Stimulated activated CD4-positive, alpha-beta T cell treated with anti-CD3 and anti-CD28 coated beads, TNF-alpha, amount 100 ng/mL, for 4 hours (primary cell): ENCODE measurements at places on chromosomes 7 and 10.
A peak's percentile ranks its signal among the peaks of the same experiment; 100 is the strongest.

GRCh38 chr7:110347081-110347480 lies 743.8 kb upstream of the LRRN3 start:
- DNase-seq: no peak

DNA sequence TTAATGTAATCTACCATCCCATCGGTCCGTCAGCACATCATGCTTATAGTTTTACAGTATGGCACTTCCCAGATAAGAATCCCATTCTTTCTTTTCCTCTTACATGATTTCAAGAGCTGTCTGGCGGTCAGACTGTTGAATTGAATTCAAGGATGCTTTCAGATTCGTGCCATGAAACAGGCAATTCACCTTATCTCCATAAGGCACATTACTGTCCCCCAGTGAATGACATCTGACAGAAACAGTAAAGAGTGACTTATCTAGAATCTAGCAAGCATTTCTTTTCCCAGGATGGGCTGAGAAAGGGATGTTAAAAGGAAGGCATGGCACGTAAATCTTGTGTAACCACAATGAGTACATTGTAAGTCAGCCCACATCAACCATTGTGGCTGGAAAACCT lies 61.1 kb upstream of the SEM1 start:
- DNase-seq: no peak

DNA sequence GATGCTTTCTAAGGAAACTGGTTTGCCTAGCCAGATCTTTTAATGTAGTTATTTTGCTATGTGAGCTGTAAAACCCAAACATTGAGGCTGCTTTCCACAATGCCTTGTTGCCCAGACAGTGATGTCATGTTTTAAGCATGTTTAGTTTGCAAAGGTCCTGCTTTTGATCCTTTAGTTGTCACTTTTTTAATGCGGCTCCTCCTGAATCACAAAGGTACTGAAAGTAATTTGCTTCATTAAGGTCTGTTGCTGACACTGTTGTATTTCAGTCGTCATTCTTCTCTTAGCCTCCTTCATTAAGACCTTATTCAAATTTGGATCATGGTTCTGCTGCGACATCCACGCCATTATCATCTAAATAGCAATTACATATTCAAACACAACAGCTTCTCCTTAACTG lies 10.6 kb downstream of the RPA3 start:
- no peak for DNase-seq

DNA sequence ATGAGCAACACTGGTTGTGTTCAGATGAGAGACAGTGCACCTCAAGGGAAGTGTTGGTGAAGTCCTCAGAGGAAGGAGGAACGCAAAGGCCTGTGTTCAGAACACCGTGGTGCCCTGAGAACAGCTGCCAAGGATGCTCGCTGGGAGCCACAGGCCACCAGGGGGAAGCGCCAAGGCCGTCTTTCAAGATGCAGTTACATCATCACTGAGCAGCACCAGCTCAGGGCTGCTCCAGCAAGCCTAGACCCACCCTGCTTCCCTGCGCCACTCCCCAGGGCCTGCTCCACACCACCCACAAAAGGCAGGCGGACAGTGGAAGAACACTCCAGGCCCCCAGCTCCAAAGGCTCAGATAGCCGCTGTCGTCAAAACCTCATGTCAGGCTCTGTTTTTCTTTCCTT lies 378.8 kb downstream of the DPP6 start:
- DNase-seq: no peak

DNA sequence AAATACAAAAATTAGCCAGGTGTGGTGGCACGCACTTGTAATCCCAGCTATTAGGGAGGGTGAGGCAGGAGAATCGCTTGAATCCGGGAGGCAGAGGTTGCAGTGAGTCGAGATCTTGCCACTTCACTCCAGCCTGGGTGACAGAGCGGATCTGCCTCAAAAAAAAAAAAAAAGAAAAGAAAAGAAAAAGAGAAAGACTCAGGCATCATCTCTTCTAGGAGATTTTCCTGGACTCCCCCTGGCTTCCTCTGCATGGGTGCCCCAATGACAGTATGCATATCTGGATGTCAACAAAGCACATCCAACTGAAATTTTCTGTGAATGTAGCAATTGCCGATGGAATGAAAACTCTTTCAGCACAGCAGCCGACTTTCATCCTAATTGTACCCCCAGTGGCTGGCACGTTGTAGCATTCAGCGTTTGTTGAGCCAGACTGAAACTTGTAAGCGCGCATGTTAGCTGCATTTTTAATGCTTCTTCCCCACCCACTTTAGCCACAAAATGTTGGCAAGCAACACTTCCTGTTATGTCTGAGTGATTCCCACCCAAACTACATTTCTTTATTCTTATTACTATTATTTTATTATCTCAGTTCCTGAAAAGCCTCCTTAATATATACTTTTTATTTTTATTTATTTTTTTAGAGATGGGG lies 70.2 kb downstream of the PRTFDC1 start:
- peak; percentile 9 for DNase-seq

DNA sequence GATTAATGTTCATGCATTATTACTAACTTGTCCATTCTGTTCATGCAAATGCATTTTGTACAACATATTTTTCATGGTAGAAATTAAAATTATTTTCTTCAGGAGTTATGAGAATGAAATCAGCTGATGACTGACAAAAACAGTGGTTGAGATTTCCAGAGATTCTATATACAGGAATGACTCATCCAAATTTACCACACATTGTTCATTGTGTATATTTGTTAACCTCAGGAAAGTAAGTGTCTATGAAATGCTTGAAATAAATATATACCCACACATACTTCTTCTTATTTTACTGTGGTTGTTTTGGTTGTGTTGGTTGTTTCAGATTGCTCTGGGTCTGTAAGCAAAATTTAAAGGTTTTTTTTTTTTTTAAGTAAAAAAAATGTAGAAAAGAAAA lies 108.1 kb upstream of the SP8 start:
- DNase-seq: no peak

- no peak for DNase-seq
Observed at GRCh38 chr7:43108255-43109011, 4.0 kb upstream of the HECW1 start.

DNA sequence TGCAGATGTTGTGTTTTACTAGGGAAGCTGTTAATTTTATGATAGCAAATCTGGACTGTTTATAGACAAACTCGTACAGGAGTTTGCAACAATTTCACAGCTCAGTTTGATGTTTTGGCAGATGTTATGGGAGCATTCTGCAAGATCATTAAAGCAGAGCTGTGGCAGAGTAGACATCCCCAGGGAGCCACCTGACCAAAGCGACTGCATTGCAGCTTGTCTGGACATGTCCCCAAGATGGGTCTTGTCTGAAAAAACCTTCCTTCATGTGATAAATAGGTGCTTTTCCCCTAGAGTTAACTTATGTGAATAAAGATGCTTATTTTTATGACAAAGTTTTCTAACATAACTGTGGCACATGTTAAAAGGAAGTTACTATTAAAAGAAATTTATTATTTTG lies 91.2 kb upstream of the GPR141 start:
- no peak for DNase-seq

DNA sequence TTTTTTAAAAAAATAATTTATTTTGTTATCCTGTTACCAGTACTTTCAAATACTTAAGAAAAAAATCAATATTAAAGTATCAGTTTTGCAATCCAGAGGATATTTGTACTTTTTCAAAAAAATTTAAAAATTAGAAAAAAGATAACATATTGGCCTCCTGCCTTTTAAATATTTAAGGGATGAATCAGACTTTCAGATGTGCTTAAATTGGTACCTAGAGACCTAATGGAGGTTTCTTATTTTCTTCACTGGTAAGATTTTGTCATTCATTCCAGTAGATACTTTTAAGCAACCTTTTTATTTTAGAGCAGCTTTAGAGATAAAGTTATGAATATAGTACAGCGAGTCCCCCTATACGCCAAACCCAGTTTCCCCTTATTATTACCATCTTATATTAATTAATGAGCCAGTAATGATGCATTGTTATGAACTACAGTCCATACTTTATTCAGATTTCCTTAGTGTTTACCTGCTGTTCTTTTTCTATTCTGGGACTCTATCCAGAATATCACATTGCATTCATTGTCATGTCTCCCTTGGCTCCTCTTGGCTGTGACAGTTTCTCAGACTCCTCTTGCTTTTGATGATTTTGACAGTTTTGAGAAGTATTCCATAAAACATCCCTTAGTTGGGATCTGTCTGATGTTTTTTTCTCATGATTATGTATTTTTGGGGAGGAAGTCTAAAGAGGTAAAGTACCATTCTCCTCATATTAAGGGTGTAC lies 34.2 kb downstream of the BICC1 start:
- DNase-seq: no peak

DNA sequence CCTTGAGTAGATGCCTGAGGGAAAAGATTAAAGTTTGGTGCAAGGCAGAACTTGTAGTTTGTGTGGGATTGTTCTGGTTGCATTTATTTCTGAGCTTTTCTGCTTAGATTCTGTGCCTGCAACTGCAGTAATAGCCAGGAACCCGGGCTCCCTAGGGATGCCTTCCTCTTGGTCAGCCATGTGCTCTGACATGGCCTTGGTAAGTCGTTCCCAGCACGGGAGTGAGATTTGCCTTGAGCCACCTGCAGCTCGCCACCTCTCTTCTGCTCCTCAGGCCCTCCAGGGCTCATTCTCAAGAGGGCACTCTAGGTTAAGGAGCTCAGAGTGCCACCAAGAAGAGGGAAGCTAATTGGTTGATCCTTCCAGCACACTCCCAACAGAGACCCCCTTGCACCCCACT lies 350.6 kb upstream of the MKI67 start:
- no peak for DNase-seq

GRCh38 chr7:30682212-30683083 lies at the start of gene CRHR2:
Gene CRHR2 (minus strand): TSS chr7:30682456. CDS start chr7:30682280, 176 bp downstream.
- no peak for DNase-seq

GRCh38 chr7:151088019-151088855 lies 2.0 kb downstream of the AGAP3 start:
- DNase-seq: no peak

- no peak for DNase-seq
Observed at GRCh38 chr10:21398563-21399231, 126.8 kb downstream of the SKIDA1 start.

DNA sequence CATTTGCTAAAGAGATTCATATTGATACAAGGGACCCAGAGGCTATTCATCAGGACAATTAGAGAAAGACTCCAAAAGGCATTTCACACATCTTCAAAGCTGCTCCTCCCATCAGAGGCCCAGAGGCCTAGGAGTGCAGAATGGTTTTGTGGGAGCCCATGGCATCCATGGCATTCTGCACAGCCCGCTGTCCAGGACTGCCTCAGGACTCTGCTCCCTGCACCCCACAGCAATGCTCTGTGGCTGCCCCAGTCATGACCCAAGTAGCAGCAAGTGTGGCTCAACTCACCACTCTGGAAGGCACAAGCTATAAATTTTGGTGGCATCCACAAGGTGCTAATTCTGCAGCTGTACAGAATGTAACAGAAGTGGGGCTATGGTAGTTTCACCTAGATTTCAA lies 38.5 kb downstream of the ZNF438 start:
- no peak for DNase-seq

GRCh38 chr10:69124563-69125268 lies 738 bp downstream of the VPS26A start:
- no peak for DNase-seq

- peak; percentile 6 for DNase-seq
Observed at GRCh38 chr7:117212969-117213877, 109.6 kb downstream of the WNT2 start.
